Kidney epithelial cell (primary cell): ENCODE measurements at places on chromosomes 12 and 14. TPM values are rescaled to one million over a fixed set of nuclear protein-coding genes. Genes with fewer than 3 reads are reported as not detected.

DNA sequence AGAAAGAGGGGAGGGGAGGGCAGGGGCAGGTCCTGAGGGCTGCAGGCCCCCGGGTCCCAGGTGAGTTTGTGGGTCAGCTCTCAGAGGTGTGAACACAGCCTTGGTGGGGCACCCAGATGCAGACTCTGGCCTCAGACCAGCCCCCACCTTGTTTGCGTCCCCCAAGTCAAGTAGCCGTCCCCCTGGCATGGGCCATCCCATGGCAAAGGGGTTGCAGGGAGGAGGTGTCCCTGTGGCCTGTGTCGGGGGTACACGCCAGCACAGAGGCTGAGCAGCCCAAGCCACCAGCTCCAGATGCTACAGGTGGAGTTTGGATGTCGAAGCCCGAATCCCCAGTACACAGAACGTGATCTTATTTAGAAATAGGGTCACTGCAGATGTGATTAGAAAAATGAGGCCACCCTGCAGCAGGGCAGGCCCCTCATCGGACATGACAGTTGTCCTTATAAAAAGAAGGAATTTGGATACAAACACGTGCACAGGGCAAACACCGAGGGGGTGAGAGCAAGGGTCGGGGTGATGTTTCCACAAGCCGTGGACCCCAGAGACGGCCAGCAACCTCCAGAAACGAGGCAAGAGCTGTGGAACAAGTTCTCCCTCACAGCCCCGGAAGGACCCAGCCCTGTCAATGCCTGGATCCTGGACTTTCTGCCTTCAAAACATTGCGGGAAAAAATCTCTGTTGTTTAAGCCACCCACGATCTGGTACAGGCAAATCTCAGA lies 141.2 kb upstream of the C14orf180 start:
- DNase-seq, result no peak

- no peak for DNase-seq
Measured at GRCh38 chr12:131818821-131819585, 9.2 kb upstream of the MMP17 start.

GRCh38 chr12:56193025-56193578 lies 3.8 kb upstream of the SMARCC2 start:
- DNase-seq, result no peak

SSPN gene
- total RNA-seq, result 1.7 and 7.1 TPM in 2 replicates

NDRG2 gene
- total RNA-seq, result 5.2 and 10.5 TPM in 2 replicates
